ENCODE measurements at places on chromosomes 1 and 21. TPM values are rescaled to one million over a fixed set of nuclear protein-coding genes. Genes with fewer than 3 reads are reported as not detected.

Gene COL11A1
- 133 TPM for total RNA-seq

Gene CACNA1S
- total RNA-seq: 0.05 TPM

Gene FAM151A
- total RNA-seq: not detected

Gene CELA2A
- not detected for total RNA-seq

DNA sequence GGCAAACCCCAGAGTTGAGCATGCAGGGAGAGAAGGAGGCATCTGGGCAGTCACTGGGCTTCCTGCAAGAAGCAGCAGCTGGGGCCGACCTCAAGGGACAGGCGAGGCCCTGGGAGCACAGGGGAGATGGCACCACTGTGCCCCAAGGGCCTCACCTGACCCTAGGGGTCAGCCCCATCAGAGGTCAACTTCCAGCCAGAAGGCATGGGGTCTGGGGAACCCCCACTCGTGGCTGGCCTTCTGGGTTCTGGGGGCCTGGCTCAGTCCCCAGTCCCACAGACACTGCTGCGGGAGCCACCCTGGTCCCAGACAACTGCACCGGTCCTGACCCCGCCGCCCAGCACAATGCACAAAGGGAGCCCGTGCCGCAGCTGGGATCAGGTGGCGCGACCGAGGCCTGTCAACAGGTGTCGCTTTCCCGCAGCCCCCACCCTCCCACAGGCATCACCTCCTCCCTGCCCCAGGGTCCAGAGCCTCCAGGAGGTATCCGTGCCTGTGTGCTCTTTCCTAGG, 6.2 kb downstream of the WNT9A start:
- peak; percentile 14 for DNase-seq
- H3K4me1 ChIP-seq: peaks cover 25% of the 10 kb centered on the region
- H3K36me3 ChIP-seq: peaks cover 5% of the 10 kb centered on the region
- peaks cover 3% of the 10 kb centered on the region for H3K27me3 ChIP-seq

DNA sequence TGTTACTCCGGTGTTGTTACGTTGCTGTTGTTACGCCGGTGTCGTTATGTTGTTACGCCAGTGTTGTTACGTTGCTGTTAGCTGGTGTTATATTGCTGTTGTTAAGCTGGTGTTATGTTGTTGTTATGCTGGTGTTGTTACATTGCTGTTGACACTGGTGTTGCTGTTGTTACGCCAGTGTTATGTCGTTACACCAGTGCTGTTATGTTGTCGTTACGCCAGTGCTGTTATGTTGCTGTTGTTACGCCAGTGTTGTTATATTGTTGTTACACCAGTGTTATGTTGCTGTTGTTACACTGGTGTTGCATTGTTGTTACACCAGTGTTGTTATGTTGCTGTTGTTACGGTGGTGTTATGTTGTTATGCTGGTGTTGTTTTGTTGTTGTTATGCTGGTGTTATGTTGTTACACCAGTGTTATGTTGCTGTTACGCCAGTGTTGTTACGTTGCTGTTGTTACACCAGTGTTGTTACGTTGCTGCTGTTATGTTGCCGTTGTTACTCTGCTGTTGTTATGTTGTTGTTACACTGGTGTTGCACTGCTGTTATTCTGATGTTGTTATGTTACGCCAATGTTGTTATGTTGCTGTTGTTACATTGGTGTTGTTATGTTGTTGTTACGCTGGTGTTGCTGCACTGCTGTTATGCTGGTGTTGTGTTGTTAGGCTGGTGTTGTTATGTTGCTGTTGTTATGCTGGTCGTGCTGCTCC, 25.6 kb downstream of the H6PD start:
- H3K36me3 ChIP-seq: peaks cover 16% of the 10 kb centered on the region
- no peak overlapping the region for H3K27ac ChIP-seq
- H3K4me1 ChIP-seq: no peaks in the 10 kb centered on the region
- DNase-seq: no peak

- no peak overlapping the region for H3K27ac ChIP-seq
- no peak for DNase-seq
- H3K36me3 ChIP-seq: no peaks in the 10 kb centered on the region
- H3K27me3 ChIP-seq: peaks cover 10% of the 10 kb centered on the region
- H3K4me3 ChIP-seq: no peak overlapping the region
Observed at GRCh38 chr1:221739677-221740025, 2.2 kb downstream of the DUSP10 start.

GRCh38 chr1:83985048-83985447, 13.9 kb downstream of the TTLL7 start:
- H3K36me3 ChIP-seq: peaks cover 23% of the 10 kb centered on the region
- H3K27me3 ChIP-seq: no peaks in the 10 kb centered on the region
- DNase-seq: no peak
- H3K27ac ChIP-seq: no peak overlapping the region

GRCh38 chr21:36773117-36773516, 74.2 kb downstream of the SIM2 start:
- no peak overlapping the region for H3K27ac ChIP-seq
- no peak for DNase-seq
- H3K27me3 ChIP-seq: no peaks in the 10 kb centered on the region
- peaks cover 29% of the 10 kb centered on the region for H3K4me1 ChIP-seq

DNA sequence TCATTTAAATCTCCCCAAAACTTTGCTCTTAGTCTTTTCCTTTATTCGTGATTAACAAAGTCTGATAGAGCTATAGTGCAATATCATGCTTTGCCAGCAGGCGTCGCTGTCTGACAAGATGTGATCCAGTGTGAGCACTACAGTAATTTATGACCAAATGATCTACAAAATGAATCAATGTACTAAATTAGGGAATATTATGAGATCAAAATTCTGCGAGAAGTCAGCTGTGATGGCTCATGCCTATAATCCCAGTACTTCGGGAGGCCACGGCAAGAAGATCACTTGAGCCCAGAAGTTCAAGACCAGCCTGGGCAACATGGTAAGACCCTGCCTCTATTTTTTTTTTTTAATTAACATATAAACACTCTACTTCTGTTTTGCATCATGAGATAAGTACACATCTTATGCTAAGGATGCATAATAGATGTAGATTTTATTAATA, 3.6 kb upstream of the SPSB1 start:
- no peaks in the 10 kb centered on the region for H3K27me3 ChIP-seq
- H3K4me1 ChIP-seq: peaks cover 6% of the 10 kb centered on the region
- peak; percentile 63 for DNase-seq
- H3K27ac ChIP-seq: no peak overlapping the region

DNA sequence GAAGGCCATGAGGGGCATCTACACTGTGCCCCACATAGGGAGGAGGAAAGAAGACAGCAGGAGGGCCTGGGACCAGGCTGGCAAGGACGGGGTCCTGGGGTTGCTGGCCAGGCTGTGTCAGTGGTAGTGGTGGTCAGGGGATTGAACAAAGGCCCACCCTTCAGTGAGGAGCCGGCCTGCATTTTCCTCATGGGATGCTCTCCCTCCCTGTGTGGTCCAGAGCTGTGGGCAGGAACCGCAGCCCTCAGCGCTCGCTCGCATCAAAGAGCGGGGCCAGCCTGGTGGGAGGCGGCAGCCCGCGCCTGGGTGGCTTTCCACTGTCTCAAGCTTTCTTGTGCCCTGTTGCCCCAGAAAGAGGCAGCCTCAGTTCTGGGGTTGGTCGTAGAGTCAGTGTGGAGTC, 24.8 kb downstream of the LHX4 start:
- H3K36me3 ChIP-seq: no peaks in the 10 kb centered on the region
- H3K4me3 ChIP-seq: no peak overlapping the region
- peaks cover 46% of the 10 kb centered on the region for H3K27me3 ChIP-seq
- no peaks in the 10 kb centered on the region for H3K4me1 ChIP-seq
- H3K27ac ChIP-seq: no peak overlapping the region

GRCh38 chr21:31459457-31459856, 115.4 kb upstream of the TIAM1 start:
- H3K27me3 ChIP-seq: no peaks in the 10 kb centered on the region
- no peak overlapping the region for H3K27ac ChIP-seq
- no peak overlapping the region for H3K4me3 ChIP-seq
- no peaks in the 10 kb centered on the region for H3K4me1 ChIP-seq
- DNase-seq: no peak

- H3K36me3 ChIP-seq: no peaks in the 10 kb centered on the region
- H3K27me3 ChIP-seq: no peaks in the 10 kb centered on the region
- H3K4me3 ChIP-seq: no peak overlapping the region
- DNase-seq: no peak
Observed at GRCh38 chr1:168396508-168396907, 115.8 kb downstream of the TBX19 start.

DNA sequence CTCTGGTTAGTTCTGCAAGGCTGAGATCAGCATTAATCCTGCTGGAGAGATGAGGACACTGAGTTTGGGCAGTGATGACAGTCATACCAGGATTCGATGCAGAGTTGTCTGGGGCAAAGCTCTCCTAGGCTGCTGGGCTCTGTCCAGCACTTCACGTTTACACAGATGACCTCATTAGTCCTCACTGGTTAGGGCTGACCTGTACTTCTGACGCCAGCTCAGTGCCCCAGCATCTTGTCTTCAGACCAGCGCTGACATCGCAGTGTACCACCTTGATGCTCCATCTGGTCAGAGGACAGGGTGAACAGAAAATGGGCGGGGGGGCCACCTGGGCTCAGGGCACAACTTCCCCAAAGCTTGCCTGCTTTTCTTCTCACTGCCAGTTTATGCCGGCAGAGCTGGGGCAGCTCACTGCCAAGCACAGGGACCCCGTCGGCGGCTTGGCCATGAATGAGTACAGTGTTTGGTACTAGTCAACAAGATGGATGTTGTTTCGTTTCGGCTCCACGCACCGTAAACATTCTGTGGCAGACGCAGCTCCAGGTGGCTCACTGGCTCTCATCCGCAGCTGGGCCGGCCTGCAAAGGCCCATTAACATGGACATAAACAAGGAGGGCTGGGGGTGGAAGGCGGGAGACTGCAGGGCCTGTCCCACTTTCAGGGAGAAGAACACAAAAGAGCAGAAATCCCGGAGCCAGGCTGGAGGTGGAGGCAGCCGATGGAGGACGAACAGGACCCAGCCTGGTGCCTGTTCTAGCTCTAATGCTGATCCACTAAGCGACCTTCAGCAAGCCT, 118.7 kb downstream of the GLIS1 start:
- H3K27ac ChIP-seq: no peak overlapping the region
- no peaks in the 10 kb centered on the region for H3K4me1 ChIP-seq
- H3K27me3 ChIP-seq: no peaks in the 10 kb centered on the region
- H3K4me3 ChIP-seq: no peak overlapping the region
- peak; percentile 34 for DNase-seq
- H3K36me3 ChIP-seq: no peaks in the 10 kb centered on the region

All from mesothelial cell of epicardium (in vitro differentiated cells).